ENCODE measurements at places on chromosomes 5 and 9.

DNA sequence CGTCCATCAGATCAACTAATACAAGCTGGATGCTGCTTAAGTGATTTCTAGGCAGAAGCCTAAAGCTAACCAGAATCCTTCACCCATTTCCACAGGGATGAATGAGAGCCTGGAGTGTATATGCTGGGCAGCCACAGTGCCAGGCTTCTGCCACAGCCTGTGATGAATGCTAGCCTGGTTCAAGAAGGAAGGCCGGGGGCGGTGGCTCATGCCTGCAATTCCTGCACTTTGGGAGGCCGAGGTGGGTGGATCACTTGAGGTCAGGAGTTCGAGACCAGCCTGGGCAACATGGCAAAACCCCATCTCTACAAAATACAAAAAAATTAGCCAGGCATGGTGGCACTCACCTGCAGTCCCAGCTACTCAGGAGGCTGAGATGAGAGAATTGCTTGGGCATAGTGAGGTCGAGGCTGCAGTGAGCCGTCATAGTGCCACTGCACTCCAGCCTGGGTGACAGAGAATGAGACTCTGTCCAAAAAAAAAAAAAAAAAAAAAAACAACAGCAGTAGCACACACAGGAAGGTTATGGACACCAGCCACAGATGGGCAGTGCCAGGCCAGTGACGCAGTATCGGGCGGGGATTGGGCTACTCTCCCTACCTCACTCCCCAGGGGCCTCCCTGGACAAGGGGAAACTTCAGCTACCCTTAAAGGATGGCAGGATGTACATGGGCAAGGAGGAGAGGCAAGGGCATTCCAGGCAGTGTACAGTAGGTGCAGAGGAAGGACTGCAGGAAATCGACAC is 23.1 kb upstream of the HMCN2 start:
- H3K4me1 ChIP-seq: peaks cover 10% of the 10 kb centered on the region
- DNase-seq: no peak
- no peaks in the 10 kb centered on the region for H3K36me3 ChIP-seq
- peak overlapping the region; percentile 53 for H3K4me3 ChIP-seq
- peaks cover 2% of the 10 kb centered on the region for H3K27me3 ChIP-seq
- peak overlapping the region; percentile 66 for H3K27ac ChIP-seq

DNA sequence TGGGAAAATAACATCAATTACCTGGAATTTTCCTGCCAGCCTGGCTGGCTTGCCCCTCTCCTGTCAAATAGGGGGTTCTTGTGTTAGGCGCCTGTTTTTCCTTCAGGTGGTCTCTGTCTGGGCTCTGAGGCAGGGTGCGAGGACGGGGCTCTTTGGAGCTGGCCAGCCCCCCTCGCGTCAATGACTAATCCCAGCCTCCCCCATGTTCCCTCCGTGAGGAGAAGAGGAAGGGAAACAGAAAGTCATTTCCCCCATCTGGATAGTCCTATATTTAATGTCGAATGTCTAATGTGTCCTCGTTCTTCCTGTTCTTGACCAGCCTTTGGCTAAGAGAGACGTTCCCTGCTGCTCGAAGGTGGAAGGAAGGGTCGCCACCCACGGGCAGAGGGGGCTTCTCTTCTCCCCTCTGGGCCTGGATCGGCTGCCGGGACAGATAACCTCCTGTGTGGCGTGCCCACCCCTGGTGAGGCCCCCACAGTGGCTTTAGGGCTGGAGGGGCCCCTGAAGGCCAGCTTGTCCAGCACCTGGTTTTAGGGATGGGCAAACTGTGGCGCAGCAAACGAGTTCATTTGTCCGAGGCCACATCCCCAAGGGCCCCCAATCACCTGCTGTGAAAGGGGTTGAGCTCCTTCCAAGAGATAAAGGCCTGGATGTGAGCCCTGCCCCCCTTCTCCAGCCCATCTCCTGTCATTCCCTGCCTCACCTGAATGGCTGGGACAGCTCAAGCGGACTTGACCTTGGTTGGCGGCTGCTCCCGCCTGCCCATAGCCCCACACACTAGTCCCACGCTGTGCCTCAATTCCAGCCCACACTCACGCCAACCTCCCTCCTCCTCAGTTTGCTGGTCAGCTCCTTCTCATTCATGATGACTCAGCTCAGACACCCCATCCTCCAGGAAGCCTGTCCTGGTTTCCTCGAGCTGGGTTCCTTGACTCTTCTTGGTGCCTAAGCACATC is 35.9 kb upstream of the UNC5A start:
- no peak overlapping the region for H3K4me3 ChIP-seq
- H3K27ac ChIP-seq: no peak overlapping the region
- H3K27me3 ChIP-seq: peaks cover 5% of the 10 kb centered on the region
- H3K36me3 ChIP-seq: no peaks in the 10 kb centered on the region
- H3K4me1 ChIP-seq: no peaks in the 10 kb centered on the region

DNA sequence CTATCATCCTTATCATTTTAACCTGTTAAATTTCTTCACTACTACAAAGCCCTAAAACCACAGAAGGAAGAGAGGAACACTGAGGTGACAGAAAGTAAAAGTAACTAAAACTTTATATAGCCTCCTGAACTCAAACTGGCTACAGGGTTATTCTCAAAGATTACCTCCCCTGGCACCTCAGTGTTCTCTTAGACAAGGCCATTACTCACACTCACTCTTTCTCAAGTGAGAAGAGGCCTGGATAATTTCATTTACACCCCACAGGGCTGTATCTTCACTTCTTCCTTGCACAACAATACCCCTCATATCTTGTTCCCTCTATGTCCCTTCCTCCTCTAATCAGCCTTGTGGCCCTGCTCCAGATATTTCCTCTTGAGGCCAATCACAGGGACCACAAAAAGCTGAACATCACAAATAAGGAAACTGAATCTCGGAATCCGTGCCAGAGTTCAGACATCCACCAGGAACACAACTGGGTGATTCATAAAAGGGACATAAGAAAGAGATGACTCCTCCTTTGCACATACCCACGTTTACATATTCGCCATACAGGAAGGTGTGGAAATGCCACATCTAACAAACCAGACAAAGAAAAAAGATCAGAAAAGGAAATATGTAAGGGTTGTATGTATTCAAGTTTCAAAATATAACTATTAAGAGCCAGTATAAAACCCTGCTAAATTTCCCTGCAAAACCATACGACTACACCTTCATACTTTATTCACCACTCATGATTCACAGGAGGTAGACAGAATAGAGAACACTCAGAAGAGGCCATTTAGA is 1.7 kb upstream of the KLHL3 start:
- peak overlapping the region; percentile 4 for H3K4me3 ChIP-seq
- H3K27ac ChIP-seq: peak overlapping the region; percentile 77
- H3K36me3 ChIP-seq: peaks cover 10% of the 10 kb centered on the region
- peaks cover 7% of the 10 kb centered on the region for H3K27me3 ChIP-seq
- peaks cover 28% of the 10 kb centered on the region for H3K4me1 ChIP-seq

GRCh38 chr5:74762599-74762998 is 4.3 kb downstream of the GFM2 start:
- no peak for DNase-seq
- H3K36me3 ChIP-seq: peaks cover 8% of the 10 kb centered on the region

GRCh38 chr5:18483451-18483850 is 849.2 kb downstream of the TAF11L14 start:
- peaks cover 15% of the 10 kb centered on the region for H3K4me1 ChIP-seq
- no peaks in the 10 kb centered on the region for H3K36me3 ChIP-seq
- no peak for DNase-seq
- H3K27ac ChIP-seq: no peak overlapping the region
- H3K27me3 ChIP-seq: no peaks in the 10 kb centered on the region
- H3K4me3 ChIP-seq: no peak overlapping the region

- no peak overlapping the region for H3K4me3 ChIP-seq
- H3K27ac ChIP-seq: no peak overlapping the region
- DNase-seq: no peak
- peaks cover 14% of the 10 kb centered on the region for H3K4me1 ChIP-seq
Measured at GRCh38 chr5:112532654-112533360, 113.7 kb upstream of the EPB41L4A start.
